CD4-positive, alpha-beta T cell treated with Interleukin-6 for 4 hours (primary cell): ENCODE measurements at places on chromosomes 2 and 18.
A peak's percentile ranks its signal among the peaks of the same experiment; 100 is the strongest.

DNA sequence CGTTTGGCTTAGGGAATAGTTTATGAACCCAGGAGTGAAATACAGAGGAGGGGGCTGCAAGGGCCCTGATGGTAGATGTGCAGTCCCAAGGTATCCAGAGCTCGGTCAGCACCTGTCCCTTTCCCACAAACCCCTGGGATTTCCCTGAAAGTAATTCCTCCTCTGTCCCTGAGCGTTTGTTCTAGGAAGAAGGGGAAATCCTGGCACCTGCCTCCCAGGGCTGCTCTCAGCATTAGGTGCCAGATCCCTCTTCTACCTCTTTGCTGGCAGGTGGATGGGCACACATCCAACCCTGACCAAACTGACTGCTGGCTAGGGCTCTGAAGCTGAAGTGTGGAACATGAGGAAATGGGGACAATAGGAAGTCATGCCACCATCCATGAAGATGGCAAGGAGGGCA lies 824.0 kb downstream of the SLC4A3 start:
- no peak for DNase-seq

GRCh38 chr2:149094217-149095015 lies 55.9 kb downstream of the LYPD6B start:
- no peak for DNase-seq

DNA sequence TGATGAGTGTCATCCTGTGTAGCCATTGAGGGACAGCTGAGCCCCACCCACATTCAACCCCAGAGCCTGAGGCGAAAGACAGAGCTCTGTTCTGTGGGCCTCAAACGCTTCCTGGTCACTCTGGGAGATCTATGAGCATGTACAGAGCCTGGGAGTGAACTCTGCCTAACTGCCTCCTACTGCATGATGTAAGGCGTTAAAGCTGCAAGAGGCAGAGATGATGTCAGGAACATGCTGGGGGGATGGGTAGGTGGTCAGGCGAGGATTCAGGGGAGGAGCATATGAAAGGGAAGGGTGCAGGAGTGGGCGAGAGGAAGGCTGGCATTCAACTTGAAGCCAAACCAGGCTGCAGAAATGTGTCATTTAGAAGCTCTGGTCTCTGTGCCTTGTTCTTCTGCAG lies 181.0 kb downstream of the TFCP2L1 start:
- DNase-seq = no peak

GRCh38 chr2:134436706-134437105 lies 182.8 kb downstream of the MGAT5 start:
- DNase-seq = no peak

DNA sequence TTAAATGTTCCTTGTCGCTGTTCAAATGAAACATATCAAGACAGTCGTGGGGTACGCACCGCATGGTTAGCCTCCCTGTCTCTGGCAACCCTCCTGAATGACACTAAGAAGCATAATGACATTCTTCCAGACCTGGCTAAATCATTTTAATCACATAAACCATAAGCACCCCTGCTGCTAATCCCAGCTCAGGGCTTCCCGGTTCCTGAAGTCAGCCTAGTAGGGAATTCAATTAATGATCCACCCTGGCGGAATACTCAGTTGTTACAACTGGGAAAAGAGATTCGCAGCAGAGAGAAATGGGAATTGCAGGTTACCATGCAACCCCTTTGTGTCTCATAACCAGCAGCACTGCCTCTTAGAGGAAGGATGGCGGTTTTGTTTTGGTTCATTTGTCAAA lies 200.8 kb upstream of the AGAP1 start:
- DNase-seq = no peak

DNA sequence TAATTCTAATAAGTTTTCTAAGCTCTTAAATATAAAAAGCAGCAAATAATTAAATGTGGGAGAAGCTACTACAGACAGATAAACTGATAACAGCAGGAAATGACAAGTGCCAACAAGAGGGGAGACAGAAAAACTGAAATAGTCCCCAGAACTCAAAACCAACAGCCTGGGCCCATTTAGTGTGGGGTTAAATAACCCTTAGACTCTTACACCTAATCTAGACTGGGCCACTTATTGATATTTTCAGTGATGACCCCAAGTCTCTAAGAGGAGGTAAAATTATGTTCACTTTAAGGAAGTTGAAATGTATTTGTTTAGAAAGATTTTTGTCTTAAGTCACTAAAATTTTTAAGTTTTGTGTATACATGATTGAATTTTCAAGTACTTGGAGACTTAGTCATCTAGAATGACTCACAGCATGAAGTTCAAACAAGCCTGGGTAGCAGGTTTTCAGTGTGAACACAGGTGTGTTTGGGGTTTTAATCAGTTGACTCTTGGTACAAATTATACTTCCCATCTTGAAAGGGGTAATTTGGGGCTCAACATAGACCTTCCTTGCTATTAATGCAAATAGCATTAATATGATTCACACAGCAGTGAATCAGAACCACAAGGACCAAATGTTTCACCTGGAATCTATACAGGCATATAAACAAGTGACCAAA lies 54.9 kb upstream of the MYO3B start:
- no peak for DNase-seq

GRCh38 chr2:158407031-158407430 lies 49.5 kb downstream of the CCDC148 start:
- DNase-seq = no peak

- DNase-seq = no peak
Observed at GRCh38 chr2:212730994-212731393, 192.4 kb upstream of the ERBB4 start.

DNA sequence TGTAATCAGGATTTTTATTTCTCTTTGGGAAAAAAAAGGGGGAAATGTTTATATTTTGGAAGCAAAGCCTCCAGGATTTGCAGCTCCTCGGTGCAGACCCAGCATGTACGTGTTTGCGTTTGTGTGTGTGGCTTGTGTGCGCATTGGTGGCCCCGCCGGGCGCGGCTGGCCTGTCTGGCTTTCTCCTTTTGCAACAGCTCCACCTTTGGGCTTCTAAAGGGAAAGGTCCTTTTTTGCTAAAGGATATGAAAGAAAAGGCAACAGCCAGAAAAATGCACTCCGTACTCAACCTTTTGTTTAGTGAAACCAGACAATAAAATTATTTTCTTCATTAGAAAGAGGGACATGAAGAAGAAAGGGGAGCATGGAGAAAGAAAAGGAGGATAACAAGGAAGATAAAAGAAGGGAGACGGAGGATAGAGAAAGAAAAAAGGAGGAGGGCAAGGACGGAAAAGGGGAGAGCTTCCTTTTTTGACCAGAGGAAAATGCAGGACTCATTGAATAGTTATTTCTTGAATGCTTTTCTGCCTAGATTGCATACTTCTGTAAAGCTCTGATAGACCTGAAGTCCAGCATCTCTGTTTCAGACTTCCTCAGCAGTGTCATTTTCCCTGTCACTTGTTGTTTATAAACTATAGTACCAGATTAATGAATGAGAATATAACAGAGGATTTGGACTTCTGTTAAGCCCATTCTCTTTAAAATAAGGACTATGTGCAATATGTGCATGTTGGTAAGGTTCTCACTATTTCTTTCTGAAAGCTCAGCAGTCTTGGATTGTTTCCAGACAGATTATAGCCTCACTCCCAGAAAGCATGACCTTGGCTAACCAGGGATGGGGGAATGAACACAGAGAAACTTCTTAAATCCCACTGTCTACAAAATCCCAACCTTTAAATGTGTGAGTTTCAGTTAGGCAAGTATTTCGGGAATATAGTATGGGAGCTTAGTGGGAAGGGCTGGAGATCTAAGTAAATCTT lies 563.1 kb upstream of the PIK3C3 start:
- DNase-seq = no peak

GRCh38 chr18:43780782-43781340 lies 503.6 kb upstream of the SYT4 start:
- DNase-seq = no peak

DNA sequence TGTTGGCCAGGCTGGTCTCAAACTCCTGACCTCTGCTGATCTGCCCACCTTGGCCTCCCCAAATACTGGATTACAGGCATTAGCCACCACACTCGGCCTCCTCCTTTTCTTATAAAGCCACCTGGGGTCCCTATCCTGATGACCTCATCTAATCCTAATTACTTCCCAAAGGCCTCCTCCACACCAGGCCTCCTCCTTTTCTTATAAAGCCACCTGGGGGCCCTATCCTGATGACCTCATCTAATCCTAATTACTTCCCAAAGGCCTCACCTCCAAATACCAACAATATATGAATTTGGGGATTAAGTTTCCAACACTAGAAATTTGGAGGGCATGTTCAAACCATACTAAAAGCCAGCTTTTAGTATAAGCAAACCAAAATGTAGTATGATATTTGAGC lies 9.7 kb upstream of the RMC1 start:
- no peak for DNase-seq

DNA sequence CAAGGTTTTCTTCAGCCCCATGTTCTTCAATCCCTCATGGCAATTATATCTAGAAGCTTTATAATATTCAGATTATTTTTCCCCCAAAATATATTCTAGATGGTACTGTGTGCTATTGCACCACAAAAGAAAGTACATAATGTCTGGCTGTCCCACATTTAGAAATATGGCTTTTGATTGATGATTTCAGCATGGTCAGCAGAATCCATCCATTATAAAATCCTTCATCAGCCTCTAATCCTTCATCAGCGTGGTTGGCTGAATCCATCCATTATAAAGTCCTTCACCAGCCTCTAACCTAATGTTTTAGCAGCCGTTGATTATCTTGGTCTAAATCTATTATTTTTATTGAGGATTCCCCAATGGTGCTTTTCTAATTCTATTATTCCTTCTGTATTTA lies 23.3 kb upstream of the HAAO start:
- no peak for DNase-seq

- DNase-seq = peak; percentile 60
Observed at GRCh38 chr2:11753452-11753885, 7.0 kb downstream of the LPIN1 start.

DNA sequence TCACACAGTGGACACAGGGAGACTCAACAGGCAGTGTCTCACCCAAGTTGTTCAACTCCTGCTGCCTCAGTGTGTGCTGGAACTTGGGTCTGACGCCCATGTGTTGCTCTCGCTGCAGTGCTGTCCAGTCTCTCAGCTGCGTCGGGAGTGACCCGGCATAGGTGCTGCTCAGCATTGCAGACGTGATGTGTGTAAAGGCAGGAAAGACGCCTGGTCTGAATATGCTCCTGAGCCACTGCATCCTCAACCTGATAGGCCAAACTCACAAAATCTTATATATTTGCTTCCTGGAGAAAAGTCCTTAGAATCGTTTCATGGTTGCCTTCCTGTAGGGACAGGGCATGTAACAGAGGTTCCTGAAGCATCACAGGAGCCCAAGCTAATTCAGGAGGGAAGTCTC lies 152.9 kb downstream of the INSIG2 start:
- DNase-seq = no peak

- no peak for DNase-seq
Observed at GRCh38 chr2:137202318-137202717, 437.0 kb downstream of the THSD7B start.

- DNase-seq = no peak
Observed at GRCh38 chr18:9719421-9719981, 11.4 kb downstream of the RAB31 start.

DNA sequence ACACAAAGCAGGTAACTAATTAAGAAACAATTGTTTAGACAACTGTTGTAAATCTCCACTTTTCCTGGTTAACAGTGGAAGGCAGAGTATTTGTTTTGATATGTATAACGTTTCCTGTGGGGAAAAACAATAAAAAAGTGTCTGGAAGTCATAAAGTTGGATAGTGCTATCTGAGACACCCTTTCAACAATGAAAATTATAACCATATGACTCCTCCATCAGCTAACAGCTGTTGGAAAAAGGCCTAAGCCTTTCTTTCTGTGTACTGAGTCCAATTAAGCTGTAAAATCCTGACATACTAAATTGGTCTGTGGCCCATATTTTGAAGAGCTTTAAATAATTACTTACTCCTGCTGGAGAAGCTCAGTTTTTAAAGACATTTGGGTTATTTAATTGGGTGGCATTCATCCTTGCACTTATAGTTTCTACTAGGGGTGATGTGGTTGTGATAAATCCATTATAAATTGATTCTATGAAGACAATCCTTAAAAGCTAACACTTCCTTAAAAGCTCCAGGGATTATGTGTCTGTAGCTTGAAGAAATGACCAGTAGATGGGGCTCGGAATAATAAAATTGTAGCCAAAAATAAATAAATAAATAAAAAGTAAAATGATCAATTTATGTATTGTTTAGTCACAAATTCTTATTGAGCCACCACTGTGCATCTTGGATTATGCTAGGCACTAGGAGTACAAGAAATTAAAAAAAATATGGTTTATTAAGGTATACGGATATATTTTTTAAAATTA lies 698.1 kb upstream of the NXPH2 start:
- DNase-seq = no peak

DNA sequence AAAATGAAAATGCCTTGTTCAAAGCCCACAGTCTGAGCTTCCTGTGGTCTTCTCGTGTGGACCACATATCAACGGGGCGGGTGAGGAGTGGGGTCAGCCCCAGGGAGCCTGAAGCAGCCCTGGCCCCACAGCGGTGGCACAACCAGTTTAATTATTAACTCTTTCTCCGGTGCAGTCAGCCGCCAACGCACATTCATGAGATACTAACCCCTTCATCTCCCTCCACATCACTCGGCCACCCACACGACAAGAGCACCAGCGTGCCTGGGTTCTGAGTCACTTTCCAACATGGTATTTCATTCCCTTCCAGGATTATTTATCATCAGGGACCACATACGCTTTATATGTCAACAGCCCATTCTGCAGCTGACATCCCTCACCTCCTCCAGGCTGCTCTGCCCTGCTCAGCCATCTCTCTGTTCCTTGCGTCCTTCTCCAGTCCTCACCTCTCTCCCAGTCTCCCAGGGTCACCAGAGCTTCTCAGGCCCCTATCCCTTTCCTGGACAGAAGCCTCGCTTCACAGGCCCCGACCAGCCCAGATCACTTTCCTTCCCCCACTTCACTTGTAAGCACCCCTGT lies 48.0 kb upstream of the ID2 start:
- no peak for DNase-seq

- DNase-seq = no peak
Observed at GRCh38 chr2:124325667-124326440, 300.8 kb downstream of the CNTNAP5 start.

- DNase-seq = no peak
Observed at GRCh38 chr2:126891681-126892500, 6.8 kb upstream of the TEX51 start.

DNA sequence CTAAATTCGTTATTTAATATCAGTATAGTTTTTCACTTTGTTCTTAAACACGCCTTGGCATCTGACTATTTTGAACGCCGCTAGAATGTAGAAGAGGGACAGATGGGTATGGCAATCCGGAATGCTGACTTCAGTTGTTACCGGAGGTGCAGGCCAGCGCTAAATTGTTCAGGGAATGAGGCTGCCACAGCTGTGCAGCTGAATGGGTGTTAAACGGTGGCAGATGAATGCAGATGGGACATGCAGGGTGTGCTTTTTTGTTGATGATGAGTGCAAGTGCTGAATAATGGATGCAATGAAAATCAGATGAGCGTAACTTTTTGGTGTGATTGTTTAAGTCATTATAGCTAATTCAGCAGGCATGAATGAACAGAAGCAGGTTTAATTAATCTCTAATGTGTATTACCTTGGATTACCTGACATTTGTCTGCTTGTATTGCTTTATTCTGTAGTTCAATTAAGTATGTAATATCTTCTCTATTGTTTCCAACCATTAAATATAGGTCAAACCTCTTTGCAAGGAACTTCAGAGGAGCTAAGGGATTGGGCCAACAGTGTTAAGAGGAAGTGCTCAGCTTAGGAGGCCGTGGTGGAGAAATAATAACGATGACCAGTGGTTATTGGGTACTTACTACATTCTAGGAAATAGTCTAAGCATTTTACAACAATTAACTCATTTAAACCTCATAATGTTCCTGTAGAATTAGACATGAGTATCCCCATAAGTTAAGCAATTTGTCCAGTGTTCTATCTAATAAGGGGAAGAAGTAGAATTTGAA lies 11.9 kb upstream of the CREG2 start:
- no peak for DNase-seq
